Lower leg skin (tissue), 4 donors: ENCODE measurements at places on chromosomes 2 and 18.

DNA sequence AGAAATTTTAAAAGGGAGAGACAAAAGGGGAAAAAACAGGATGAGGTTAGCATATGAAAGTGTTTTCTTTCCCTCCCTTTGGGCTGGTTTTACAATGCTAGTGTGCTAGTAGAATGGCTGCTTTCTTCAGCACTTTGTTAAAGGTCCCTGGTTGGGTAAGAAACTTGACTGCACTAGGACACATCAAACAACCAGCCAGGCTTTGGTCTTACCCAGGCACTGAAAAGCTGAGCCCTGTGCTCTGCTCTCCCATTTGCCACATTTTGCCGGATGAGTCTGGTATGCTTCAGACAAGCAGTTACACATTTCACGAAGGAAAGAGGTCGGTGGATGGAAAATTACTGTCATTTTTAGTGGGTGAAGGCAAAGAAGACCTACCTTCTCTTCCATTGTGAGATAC lies 242.0 kb downstream of the DPP10 start:
- DNase-seq: no peak

- DNase-seq: no peak
These were observed 107.2 kb downstream of the CD226 start for GRCh38 chr18:69840445-69840844.

- no peak for DNase-seq
These were observed 12.6 kb downstream of the CRACDL start for GRCh38 chr2:98923244-98923940.

DNA sequence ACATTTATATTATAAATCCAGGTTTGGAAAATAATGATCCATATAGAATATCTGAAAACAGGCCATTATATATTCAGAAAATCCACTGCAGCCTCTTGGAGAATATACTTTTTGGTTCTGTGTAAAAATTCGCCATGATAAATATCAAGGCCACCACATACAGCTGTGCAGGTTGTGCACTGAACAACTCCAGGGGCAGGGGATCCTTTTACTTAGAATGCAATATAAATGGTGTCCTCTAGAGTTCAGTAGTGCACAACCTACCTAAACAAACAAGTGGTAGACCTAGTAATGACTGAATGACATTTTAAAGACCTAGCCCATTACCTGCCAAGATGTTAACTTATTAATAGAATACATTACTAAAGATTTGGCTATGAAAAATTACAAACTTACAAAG lies 22.4 kb downstream of the MOGAT1 start:
- no peak for DNase-seq

DNA sequence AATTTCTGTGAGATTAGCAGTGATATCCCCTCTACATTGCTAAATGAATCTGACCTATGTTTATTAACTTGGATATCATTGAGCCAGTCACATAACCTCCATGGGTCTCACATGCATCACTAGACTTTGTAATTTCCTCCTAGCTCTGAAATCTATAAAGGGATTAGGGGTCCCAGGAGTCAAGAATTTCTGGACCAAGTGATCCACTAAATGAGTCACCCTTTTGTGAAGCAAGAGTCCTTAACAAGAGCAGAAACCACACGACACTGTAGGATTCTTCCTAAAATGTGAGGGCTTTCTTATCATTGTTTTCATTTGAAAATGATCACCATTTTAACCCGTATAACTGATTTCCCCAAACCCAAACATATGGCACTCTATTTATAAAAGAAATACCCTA lies 90.3 kb downstream of the DHRS9 start:
- DNase-seq: no peak

DNA sequence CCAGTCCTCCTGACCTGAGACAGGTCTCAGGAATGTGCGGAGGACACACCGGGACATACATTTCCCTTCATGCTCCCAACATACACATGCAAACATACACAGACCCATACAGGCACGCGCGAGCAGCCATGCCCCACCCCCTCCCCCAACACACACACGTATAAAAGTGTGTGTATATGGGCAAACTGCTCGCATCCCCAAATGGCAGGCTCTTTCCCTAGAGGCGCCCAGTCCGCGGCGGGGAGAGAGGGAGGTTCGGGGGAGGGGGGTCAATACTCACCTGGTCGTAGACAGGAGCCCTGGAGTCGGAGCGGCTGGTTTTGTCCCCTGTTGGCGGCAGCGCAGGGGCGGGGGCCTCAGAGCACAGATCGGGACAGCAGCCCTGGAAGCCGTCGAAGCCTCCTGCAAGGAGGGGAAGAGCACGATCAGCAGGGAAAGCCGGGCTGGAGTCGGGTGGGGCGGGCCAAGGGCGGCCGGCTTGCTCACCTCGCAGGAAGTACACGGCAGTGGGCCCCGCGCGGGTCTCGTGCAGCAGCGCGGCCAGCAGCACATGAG lies 682 bp downstream of the DUSP2 start:
- DNase-seq: no peak

DNA sequence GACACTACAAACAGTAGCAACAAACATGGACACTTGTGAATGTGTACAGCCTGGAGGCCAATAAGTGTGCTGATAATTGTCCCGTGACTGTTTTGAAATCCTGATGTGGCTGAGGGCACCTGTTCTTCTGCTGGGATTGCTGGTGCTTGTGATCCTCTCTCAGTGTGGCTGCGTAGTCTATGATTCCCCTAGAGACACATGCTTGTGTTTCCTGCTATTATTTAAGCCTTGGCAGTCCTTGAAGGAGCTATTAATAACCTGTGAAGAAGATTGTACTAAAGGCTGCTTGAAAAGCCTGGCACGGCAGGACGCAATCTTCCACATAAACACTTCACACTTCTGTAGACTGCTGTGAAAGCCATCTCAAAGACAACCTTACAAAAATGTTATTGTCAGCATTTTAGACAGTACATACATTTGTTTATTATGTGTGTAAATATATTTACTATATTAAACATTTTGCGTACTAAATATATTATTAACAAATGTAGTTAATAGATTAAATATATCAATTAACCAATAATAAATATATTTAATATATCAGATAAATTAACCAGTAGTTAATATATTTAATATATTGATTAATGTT lies 71.4 kb downstream of the GALR1 start:
- no peak for DNase-seq

- no peak for DNase-seq
These were observed 130.0 kb downstream of the NDUFA10 start for GRCh38 chr2:239895116-239895515.

GRCh38 chr2:102736110-102736409 lies 25.8 kb upstream of the TMEM182 start:
- no peak for DNase-seq

DNA sequence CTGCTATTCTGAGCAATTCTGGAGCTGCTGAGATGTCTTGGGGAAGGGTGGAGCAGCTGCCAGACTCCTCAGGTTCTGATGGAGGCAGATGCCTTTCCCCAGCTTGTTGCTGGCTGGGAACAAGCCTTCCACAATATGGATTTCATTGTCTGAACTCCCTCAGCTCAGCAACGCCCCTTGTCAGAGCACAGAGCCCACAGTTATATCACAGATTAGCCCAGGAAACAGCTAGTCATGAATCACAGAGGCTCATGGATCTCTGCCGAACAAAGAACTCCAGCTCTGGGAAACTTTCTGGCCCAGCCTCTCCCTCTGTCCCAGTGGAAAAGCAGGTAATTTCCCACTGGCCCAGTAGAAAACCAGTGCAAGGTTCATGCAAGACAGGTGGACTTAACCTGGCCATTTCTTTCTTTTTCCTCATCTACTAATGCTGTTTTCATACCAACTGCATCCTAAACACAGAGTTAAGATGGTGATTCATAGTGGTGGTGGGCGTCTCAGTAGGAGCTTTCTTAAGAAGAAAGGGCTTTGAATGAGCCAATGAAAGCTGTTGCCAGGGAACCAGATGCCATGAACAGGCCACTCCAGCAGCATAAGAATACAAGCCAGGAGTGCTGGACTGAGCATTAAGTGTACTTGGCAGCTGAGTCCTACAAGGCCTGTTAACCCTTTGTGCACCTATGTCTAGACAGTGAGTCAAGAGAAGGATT lies 8.7 kb upstream of the KIAA2012 start:
- no peak for DNase-seq

- no peak for DNase-seq
These were observed 16.3 kb downstream of the CABLES1 start for GRCh38 chr18:23151414-23152099.

- DNase-seq: no peak
These were observed 81.4 kb downstream of the MYCN start for GRCh38 chr2:16021611-16022363.

DNA sequence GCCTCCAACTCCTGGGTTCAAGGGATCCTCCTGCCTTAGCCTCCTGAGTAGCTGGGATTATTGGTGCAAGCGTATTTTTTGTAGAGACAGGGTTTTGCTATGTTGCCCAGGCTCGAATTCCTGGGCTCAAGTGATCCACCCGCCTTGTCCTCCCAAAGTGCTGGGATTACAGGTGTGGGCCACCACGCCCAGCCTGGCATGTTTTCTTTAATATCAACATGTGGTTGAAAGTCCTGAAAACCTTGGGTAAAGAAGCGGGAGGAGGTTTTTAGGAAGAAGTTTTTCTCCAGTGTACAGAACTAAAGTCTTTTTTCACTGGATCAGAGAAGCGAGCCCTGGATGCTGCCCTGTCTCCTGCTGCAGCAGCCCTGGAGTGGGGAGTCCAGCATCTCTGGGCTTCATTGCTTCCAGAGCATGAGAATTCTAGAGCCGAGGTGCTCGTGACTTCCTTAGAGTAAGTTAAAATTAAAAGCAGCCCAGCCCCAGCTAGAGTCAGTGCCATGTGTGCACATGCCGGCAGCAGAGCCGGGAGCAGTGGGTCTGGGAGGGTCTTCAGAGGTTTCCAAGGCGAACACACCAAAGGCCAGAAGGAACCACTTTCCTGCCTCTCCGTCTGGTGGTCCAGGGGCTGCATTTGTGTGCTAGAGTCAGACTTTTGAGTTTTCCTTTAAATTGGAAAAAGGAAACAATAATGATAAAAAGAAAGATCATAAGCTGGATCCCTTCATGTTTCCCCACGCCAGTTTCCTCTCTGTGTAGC lies 31.2 kb downstream of the ITGB1BP1 start:
- no peak for DNase-seq

DNA sequence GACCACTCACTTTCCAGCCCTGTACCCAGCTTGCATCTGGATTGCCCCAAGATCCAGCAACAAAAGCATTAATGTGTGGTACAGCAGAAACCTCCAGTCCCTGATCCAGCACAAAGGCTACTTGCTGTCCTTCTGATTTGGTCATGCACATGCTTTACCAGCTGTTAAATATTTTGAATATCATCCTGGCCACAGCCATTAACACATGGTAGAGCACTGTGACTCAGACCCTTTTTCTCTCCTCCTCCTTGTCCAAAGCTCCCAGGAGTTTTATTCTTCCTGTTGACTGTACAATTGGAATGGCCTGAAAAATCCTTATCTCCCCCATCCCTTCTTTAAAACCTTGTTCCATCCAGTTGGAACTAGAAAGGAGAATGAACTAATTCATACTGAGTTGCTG lies 419.7 kb upstream of the TNP1 start:
- no peak for DNase-seq

DNA sequence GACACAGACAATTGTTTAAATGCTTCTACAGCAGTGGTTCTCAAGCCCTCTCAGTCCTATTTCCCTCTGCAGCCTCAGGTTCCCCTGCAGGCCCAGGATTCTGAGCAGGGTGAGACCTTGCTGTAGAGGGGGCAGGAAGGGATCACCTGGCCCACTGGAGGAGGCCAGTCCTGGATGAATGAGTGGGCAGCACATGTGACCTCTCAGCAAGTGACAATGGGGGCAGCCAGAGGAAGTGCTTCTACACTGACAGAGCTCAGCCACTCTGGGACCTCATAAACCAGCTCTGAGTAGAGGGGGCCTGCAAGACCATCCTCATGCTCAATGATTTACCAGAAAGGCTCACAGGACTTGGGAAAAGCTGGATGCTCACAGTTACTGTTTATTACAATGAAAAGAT lies 63.2 kb downstream of the ASB1 start:
- no peak for DNase-seq

DNA sequence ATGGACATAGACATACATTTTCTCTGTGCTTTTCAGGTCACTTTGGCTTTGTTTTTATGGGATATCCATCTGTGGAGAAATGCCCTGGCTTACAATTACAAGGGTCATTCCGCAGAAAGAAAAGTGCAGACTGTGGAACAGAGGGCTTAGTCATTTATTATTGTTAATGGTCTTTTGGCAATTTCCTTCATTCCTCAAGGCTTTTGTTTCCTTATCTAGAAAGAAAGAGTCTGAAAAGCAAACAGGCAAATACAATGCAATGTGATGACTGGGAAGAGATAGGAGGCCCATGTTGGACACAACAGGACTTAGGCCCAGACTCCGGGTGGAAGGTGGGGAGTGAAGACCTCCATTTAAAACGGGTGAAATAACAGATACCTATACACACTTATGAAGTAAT lies 129.5 kb upstream of the CAVIN2 start:
- DNase-seq: no peak

- no peak for DNase-seq
These were observed 24.9 kb downstream of the MERTK start for GRCh38 chr2:111923276-111923804.

DNA sequence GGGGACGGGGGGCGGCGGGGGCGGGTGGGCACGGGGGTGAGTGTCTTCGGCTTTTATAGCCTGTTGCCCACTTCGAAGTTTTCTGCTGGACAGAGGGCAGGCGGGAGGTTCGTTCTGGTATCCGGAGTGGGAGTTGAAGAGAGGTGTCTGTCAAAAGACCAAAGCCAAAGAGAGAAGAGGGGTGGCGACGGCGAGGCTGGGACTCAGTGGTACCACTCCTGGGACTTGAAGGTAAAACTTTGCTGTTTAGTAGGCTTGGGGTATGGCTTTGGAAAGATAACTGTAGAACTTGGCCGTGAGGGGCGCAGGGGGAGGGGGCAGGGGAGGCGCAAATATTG lies 215.8 kb upstream of the DTNA start:
- DNase-seq: no peak

DNA sequence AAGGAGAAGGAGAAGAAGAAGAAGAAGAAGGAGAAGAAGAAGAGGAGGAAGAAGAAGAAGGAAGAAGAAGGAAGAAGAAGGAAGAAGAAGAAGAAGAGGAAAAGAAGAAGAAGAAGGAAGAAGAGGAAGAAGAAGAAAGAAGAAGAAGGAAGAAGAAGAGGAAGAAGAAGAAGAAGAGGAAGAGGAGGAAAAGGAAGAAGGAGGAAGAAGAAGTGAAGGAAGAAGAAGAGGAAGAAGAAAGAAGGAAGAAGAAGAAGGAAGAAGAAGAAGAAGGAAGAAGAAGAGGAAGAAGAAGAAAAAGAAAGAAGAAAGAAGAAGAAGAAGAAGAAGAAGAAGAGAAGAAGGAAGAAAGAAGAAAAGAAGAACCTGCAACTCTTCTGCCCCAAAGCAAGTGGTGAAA lies 942.0 kb downstream of the DPP10 start:
- no peak for DNase-seq

DNA sequence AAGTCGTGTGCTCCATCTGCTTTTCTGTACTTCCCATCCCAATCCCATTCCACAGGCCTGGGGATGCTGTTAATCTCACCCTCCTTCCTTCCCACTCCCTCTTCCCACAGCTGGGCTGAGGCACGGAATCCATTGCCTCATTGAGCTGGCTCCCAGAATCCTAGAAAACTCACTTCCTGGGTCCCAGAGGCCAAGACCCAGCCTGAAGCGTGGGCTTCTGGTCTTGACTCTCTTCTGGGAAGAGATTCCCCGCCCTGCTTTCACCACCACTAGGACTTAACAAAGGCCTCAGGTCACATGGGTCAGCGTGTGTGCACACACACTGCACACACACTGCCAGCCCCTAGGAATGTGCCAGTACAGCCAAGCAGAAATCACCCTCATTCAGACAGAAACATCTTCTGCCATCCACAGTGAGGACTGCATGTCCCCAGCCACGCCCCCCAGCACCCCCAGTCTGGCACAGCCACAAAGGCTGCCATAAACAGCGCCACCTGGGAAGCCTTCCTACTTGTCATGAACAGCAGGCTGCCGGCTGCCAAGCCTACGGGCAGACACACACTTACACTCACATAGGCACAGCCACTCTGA lies 165.8 kb downstream of the TNS1 start:
- DNase-seq: peak; percentile 78
